ENCODE measurements at places on chromosomes 7 and 10.

DNA sequence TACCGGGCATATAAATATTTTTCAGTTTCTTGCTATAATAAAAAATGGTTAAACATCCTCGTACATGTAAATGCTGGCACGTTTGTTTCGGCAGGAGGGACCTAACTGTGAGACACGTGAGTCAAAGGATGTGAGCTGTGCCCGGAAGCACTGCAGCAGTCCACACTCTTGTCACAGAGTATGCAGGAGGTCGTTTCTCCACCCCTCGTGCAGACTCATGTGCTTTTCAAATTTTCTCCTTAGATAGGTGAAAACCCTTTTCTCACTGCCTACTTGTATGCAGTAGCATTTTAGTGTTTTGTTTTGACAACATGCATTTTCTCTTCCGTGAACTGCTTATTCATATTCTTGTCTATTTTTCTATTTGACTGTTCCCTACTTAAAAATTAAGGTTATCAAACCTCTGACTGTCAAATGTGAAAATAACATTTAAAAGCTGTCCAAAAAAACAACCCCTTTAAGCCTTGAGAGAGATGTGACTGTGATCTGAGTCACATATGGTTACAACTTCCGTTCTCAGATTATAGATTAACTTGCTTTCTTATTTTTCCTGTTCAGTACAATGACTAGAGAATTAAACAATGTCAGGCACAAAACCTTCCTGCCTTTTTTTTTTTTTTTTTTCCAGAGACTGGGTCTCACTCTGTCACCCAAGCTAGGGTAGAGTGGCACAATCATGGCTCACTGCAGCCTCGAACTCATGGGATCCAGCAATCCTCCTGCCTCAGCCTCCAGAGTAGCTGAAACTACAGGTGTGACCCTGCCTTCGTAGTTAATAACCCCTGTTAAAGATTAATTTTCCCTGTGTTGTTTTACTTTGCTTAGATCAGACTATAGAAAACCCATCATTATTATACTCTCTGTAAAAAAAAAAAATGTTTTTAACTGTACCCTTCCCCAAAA is 45.1 kb downstream of the DPY19L1 start:
- no peak for DNase-seq

DNA sequence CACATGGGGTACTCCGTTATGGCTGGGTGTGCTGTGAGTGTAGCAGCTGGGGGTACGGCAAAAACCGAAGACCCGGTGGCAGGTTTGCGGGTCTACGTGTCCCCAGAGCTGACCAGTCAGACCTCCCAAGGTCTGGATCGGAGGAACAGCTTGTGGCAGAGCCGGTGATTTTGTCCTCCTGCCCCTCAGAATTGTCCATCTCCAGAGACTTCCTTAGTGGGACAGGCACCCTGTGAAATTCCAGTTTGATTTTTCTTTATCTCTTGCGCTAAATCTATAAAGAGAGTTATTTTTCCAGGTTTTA is 1.0 kb downstream of the EIF3B start:
- DNase-seq, result no peak

DNA sequence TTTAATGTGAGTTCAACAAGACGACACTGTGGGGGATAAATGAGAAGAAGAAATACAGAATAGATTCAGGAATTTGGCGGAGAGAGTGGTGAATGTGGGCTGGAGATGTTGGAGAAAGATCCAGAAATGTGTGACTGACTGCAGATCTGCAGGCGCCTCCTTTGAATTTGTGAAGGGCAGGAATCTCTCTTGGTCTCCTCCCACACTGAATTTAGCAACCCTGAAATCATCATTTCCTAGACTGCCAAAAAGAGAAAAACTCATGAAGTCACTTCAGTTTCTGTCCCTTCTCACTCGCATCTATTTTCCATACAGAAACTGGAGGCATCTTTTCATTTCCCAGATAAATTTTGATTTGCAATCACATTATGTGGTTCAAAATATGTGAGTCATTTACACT is 128.7 kb downstream of the GNAI1 start:
- DNase-seq, result no peak

DNA sequence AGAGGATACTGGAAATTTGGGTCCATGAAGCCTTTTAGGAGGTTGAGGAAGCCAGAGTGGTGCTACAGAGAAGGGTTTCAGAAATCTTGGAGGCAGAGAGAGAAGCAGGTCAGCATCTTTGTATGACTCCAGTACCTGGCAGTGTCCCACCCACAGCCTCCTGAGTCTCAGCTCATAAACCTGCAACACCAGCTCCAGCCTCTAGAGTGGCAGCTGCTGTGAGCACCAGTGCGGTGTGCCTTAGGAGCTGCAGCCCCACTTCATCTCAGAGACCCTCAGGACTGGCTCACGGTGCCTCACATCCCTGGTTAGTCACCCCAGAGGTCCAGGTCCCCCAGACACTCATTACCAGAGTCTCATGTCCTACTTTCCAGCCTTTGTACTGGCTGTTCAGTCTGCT is 84.8 kb upstream of the PRKAR2B start:
- no peak for DNase-seq

GRCh38 chr7:151374139-151374538 is 32.5 kb downstream of the NUB1 start:
- DNase-seq, result no peak

DNA sequence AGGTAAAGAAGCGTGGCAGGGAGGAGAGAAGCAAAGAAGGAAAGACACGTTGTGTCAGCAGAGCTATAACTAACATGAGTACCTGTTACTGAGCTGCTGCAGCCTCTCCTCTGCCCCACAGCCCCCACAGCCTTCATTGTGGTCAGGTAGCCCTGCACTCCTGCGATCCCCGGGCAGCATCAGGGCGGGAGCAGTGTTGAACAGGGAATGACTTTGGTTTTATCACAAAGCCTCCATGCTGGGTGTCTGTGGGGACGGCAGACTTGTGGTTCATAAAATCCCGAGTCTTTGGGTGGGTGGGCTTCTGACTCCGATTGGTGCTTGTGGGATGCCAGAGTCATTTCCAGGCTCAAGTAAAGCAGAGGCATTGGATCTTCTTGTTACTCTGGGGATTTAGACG is 14.8 kb upstream of the PRKAG2 start:
- DNase-seq, result no peak

DNA sequence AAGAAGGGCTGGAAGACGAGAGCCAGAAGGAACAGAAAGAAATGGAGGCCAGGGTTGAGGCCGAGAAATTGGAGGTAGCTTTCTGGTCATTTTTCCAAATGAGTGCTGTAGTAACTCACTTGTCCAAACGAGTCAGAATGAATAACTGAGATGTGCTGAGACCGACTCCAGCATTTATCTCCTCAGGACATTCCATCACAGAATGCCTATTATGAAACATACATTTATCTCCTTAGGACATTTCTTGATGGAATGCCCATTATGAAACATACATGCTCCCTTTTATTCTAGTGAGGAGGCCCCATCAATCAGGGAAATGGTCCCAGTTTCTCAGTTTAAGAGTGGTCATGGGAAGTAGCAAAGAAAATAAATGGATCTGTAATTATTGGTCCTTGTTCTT is 16.5 kb downstream of the AVL9 start:
- DNase-seq, result no peak

- no peak for DNase-seq
Observed at GRCh38 chr7:84002348-84002747, 192.2 kb downstream of the SEMA3A start.

GRCh38 chr10:43040482-43041256 is 36.2 kb upstream of the RET start:
- DNase-seq, result no peak

DNA sequence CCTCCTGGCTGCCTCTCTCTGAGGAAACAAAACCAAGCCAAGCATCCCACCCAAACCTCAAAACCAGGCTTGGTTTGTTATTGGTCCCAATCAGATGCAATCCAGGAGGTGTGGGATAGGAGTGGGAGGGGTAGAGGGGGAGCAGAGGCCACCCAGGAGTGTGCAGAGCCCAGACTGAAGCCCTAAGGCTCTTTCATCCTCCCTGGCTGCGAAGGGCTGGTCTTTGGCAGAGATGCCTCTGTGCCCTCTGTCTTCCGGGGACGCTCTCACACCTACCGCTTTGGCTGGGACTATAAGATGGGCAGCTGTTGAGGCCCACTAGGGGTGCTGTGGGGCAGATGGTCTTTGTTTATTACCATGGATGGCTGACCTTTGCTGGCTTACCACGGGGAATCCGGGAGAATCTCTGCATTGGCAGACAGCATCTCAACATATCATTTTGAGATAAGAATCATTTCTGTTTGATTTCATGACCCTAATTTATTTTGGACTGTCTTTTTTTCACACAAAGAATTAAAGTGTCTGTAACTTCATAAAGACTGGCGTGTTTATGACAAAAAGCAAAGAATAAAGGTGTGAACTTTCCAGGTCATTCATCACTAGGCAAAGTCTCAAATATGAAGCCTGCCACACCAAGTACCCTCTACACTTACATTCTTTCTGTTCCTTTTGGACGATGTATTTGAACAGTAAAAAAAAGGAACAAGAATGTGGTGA is 6.5 kb upstream of the DENND2A start:
- DNase-seq, result no peak

- no peak for DNase-seq
Observed at GRCh38 chr10:22023508-22023907, 20.0 kb upstream of the DNAJC1 start.
